ENCODE measurements at places on chromosomes 1 and 21.

GRCh38 chr21:34340061-34340460, 23.7 kb upstream of the KCNE2 start:
- no peak for DNase-seq

DNA sequence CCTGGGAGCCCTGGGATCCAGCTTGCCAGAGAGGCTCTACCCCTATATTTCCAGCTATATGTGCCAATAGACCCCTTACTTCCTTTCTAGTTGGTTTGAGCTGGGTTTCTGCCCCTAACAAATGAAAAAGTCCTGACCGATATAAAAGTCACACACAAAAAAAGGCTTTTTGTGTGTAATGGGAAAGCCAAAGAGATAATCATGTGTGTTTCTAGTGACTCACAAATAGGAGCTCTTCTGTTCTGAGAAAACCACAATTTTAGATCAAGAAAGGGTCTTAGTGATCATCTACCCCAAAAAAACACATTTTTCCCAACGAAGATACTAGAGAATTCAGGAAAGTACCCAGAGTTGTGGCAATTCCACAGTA, 23.0 kb upstream of the PLEKHA6 start:
- DNase-seq: no peak

DNA sequence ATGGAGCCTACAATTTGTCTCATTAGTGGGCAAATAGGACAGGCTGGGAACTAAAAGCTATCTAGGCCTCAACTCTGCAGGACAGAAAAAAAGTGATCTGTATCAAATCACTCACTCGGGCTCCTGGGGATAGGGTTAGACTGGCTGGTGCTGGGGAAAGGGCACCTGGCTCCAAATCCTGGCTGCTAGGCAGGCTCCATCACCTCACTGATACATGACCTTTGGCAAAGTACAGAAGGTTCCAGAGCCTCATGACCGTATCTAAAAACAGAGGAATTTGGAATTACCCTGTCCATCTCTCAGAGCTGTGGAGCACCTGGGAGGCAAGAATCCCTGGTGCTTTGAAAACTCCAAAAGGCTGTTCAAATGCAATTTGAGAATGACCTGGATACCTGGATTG, 51.7 kb downstream of the SUSD4 start:
- no peak for DNase-seq

GRCh38 chr21:41965045-41965444, 11.2 kb upstream of the C2CD2 start:
- DNase-seq: peak; percentile 39

DNA sequence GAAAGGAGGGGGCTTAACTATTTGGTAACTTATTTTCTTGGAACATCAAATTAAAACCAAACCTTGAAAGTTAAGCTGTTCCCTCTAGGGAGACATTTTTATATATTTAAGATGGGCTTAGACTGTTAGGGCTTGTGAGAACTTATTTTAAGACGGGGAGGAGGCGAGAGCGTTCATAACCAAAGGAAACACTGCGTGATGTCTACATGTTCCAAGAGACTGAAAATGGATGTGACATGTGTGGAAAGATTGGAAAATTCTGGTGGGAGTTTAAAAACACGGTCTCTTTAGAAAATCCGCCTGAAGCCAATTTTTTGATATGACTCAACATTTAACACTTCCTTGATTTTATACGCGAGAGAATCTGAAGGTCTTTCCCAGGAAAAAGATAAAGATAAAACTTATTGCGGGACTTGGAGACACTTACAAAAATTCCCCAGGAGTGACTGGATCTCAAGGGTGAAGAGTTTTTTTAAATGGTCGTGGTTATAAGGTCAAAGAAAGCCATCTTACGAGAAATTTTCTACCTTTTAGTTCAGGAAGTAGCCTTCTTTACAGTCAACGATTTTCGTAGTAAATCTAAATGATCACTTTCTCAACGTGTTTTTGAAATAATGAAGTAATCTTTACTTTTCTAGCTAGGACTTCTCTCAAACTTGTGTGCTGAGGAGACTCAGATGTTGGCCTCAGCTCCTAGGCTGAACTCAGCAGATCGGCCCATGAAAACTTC, 828 bp downstream of the PNRC2 start:
- DNase-seq: no peak

- DNase-seq: no peak
Measured at GRCh38 chr1:21590126-21590880, 78.9 kb downstream of the RAP1GAP start.

- DNase-seq: no peak
Measured at GRCh38 chr1:37425221-37425620, 49.2 kb upstream of the ZC3H12A start.

- DNase-seq: no peak
Measured at GRCh38 chr1:198447468-198447867, 93.0 kb downstream of the ATP6V1G3 start.

DNA sequence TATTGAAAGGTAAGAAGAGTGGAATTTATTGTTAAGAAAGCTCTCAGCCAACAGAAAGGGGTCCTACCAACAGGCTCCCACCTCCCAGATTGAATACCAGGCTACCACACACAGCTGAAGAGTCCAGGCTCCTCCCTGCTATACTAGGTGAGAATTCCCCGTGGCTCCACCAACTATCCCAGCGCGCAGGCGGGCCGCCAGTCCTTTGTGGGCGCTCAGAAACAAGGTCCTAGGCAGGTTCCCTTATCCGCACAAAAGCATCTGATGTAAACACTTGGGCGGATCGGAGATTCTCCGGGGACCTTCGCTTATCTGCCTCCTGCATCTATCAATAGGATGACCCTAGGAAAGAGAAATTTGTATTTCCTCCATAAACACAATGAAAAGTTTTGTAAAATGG, 423.9 kb upstream of the ADGRL4 start:
- no peak for DNase-seq

GRCh38 chr1:204514828-204515227, 1.4 kb upstream of the MDM4 start:
- peak; percentile 64 for DNase-seq

DNA sequence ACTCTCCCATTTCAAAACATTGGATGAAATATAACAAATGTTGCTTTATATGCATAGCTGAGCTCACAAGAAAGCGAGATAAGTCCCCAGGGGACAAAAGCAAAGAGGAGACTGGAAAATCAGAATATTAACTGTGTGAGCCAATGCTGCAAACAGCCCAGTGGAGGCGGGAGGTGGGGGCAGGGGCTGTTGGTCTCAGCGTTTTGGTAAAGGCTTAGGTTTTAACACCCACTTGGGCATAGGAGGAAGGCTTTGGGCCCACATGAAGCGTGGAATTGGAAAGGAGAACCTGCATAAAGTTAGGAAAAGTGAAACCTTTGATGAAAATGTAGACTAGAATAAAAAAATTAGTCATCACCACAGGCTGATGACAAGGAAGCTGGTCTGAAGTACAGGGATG, 30.2 kb upstream of the SMIM12 start:
- DNase-seq: no peak

- DNase-seq: no peak
Measured at GRCh38 chr21:39094087-39094780, 89.0 kb downstream of the PSMG1 start.

DNA sequence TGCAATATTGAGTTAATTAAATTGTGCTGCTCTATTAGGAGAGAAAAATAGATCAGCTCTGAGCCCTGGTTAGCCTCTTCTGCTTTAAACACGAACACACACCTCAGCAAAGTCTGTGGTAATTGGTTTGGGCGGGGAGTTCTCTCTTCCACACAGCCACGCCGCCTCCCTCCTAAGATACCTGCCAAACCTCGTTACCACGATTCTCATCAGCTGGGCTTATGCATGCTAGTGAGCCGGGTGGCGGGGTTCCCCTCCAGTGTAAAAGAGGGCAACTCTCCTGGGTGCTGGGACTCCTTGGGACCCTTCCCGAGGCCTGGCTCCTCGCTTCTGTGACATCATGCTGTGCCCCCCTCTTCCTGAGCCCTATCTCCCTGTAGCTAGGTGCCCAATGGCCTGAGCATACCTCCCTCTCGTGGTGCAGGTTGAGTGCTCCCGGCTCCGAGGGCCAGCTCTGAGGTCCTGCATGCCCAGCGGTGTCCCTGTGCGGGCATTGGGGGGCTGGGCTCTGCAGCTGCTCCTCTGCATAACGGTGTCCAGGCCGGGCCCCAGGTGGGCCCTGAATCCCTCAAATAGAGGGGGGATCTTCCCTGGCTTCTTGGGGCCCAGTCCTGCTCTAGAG, 182.9 kb downstream of the PRDM16 start:
- no peak for DNase-seq

DNA sequence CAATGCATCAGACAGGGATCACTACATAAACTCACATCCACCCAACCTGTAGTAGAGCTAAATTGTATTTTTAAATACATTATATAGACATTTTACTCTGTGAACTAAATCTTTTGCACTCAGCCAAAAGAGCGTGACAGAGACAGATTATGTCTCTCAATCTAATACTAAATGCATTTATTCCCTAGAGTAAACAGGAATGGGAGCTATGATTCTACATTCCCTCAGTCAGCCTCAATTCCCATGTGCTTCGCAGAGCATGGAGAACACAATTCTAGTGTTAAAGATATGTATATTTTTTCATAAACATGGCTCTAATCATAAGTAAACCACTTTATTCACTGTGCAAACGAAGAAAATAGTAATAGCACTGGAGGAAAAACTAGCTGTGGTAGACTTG, 16.5 kb downstream of the PIGK start:
- DNase-seq: no peak

GRCh38 chr1:62245201-62245600, 50.6 kb downstream of the L1TD1 start:
- no peak for DNase-seq

DNA sequence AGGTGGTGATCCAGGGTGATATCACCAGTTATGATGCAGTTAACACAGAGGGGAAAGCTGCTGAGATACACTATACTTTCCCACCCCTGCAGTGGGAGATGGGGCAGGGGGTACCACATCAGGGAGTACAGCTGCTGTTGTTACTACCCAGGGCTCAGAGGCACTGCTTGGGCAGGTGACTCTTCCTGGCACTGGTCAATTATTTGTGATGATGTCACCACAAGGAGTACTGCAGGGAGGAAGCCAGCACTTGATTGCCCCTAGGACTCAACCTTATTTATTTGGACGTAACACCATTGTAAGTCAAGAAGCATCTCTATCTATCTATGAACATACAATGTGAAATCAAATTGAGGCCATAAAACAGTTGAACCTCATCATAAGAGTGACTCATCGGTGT, 10.1 kb downstream of the IFNAR1 start:
- DNase-seq: no peak

- DNase-seq: no peak
Measured at GRCh38 chr1:8482979-8483381, 165.1 kb downstream of the SLC45A1 start.

- DNase-seq: no peak
Measured at GRCh38 chr1:109818271-109818987, 54.7 kb upstream of the EPS8L3 start.

DNA sequence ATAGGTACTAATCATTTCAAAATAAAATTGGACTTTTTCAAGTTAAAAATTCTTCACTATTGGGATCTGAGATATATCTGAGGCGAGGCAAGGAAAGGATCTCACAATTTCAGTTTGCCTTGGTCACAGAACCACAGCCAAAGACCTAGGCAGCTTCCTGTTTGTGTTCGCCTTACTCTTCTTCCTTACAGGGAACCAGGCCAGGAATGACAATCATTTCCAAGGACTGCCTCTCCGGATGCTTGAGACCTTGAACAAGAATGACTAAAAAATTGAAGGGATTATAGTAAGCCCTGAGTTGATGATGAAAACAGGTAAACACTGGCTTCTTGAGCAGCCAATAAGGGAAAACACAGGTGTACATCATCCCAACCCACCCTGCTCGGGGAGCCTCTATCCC, 35.2 kb upstream of the SERBP1 start:
- DNase-seq: no peak

- no peak for DNase-seq
Measured at GRCh38 chr1:185257950-185258208, 59.2 kb downstream of the IVNS1ABP start.

DNA sequence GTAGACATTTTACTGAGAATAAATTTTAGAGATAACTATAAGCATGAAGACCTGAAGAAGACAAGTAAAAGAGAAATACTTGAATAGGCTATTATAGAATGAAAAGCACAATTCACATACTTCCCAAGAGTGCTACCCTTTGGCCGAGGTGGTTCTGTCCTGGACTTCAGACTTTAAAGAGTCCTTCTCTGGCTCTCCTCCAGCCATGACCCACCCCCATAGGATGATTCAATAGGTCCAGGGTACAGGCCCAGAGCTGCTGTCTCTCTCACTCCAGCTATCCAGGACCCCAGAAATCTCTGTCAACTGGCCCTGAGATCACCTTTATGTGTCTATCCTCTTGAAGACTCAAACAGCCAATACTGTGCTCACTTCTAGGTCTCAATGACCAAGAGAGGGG, 1.3 kb upstream of the SMCP start:
- no peak for DNase-seq

GRCh38 chr1:92482665-92483609, 3.8 kb downstream of the GFI1 start:
- peak; percentile 19 for DNase-seq

DNA sequence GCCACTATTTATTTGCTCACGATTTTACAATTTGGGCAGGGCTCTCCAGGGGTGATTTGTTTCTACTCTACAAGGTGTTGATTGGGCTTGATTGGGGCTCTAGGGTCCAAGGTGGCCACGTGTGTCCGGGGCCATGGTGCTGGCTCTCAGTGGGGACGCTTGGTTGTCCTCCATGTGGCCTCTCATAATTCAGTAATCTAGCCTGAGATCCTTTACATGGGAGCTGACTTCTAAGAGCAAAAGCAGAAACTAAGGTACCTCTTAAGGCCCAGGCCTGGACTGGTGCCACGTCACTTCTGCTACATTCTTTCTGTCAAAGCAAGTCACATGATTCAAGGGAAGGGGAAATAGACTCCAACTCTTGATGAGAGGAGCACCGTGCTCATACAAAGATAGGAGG, 8.1 kb upstream of the PSRC1 start:
- no peak for DNase-seq

- peak; percentile 72 for DNase-seq
Measured at GRCh38 chr1:109248797-109249629, at the start of gene CELSR2. Gene CELSR2, plus strand, starts transcription at chr1:109249539. Its CDS starts 541 bp downstream, at chr1:109250080.

DNA sequence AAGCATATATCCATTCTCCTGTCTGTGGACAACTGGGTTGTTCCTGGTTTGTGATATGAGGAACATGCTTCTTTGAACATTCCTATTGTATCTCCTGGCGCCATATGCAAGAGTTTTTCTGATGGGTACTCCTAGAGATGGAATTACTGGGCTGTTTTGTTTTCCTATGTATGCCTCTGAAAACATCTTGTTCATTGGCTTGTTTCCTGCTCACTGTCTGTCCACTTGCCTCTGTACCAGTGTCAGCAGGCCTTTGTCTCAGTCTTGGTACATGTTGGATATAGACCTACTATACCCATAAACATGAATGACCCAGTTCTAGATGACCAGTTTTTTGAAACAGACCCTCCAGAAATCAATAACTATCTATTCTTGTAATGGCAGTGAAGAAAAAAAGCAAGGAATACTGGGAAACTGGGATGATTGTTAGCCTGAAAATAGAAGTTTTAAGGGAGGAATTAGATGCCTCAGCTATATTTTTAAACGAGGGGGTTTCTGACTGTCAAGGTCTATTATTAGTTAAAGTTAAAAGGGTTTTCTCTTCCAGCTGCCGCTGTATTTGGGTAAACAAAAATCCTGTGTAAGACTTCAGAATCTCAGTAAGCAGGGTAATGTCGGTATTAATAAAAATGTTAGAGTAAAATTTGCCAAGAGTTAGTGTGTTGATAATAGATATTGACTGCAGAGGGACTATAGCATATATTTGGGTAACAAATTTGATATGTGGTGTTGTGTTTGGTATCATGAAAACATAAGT, 103.6 kb downstream of the RYR2 start:
- no peak for DNase-seq
